Activated T-cell treated with anti-CD3 and anti-CD28 coated beads, Interleukin-2, amount 50 U/mL, for 4 hours (primary cell): ENCODE measurements at places on chromosomes 7 and 10. TPM values are rescaled to one million over a fixed set of nuclear protein-coding genes. Genes with fewer than 3 reads are reported as not detected.

- no peak for DNase-seq
Observed at GRCh38 chr7:43615558-43616145, 32.7 kb downstream of the STK17A start.

- no peak for DNase-seq
Observed at GRCh38 chr10:31778627-31779026, 150.0 kb downstream of the ARHGAP12 start.

GRCh38 chr10:78802431-78802830 lies 266.3 kb upstream of the ZMIZ1 start:
- DNase-seq = no peak

GRCh38 chr7:24881623-24882022 lies 98.4 kb downstream of the OSBPL3 start:
- DNase-seq = no peak

- no peak for DNase-seq
Observed at GRCh38 chr10:120505866-120506265, 48.8 kb downstream of the PLPP4 start.

The GIMAP8 gene
- total RNA-seq = 3.6 TPM

The SMKR1 gene
- total RNA-seq = 7.9 TPM

The ZNF488 gene
- not detected for total RNA-seq

The MACROH2A2 gene
- 0.76 TPM for total RNA-seq

The SPDYE8 gene
- not detected for total RNA-seq

The TDRD1 gene
- total RNA-seq = 0.48 TPM
